Small intestine (tissue), 16 donors: ENCODE measurements at places on chromosomes 3 and 15.

GRCh38 chr15:94130504-94130903 is 100.9 kb upstream of the MCTP2 start:
- H3K27ac ChIP-seq = no peak overlapping the region
- no peak overlapping the region for H3K4me3 ChIP-seq
- H3K4me1 ChIP-seq = no peaks in the 10 kb centered on the region

- no peak overlapping the region for H3K4me3 ChIP-seq
- no peak overlapping the region for H3K27ac ChIP-seq
- no peaks in the 10 kb centered on the region for H3K27me3 ChIP-seq
- DNase-seq = no peak
- H3K36me3 ChIP-seq = no peaks in the 10 kb centered on the region
- H3K4me1 ChIP-seq = no peaks in the 10 kb centered on the region
Measured at GRCh38 chr3:126753191-126754160, 49.4 kb downstream of the CHCHD6 start.

GRCh38 chr3:102248981-102249705 is 185.7 kb upstream of the ZPLD1 start:
- no peak for DNase-seq
- H3K27me3 ChIP-seq = no peaks in the 10 kb centered on the region
- no peaks in the 10 kb centered on the region for H3K4me1 ChIP-seq
- H3K4me3 ChIP-seq = no peak overlapping the region
- no peaks in the 10 kb centered on the region for H3K36me3 ChIP-seq

DNA sequence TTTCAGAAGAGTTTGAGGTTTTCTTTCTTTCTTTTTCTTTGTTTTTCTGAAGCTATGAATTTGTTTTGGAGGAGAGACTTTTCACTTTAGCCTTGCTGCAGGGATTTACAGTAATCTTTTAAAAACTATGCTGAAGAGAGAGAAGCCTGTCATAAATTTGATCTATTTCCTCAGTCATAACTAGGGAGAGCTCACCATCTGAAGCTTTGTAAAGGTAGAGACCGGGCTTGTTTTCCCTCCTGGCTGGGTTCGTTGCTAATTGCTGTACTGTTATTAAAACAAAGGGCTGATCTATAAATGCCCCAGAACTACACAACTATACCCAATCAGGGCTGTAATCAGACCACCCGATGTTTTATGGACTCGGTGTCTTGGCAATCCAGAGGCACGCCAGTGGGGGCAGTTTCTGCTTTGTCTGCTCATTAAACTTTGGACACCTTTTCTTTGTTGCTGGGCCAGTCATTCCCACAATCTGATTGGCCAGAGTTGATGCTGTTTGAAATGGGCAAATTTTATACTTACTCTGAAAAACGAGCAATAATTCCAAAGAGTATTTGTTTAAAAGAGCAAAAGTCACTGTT is 164.3 kb downstream of the CACNA1D start:
- no peaks in the 10 kb centered on the region for H3K4me1 ChIP-seq
- no peak overlapping the region for H3K27ac ChIP-seq
- H3K27me3 ChIP-seq = no peaks in the 10 kb centered on the region
- peaks cover 23% of the 10 kb centered on the region for H3K36me3 ChIP-seq
- H3K4me3 ChIP-seq = no peak overlapping the region

DNA sequence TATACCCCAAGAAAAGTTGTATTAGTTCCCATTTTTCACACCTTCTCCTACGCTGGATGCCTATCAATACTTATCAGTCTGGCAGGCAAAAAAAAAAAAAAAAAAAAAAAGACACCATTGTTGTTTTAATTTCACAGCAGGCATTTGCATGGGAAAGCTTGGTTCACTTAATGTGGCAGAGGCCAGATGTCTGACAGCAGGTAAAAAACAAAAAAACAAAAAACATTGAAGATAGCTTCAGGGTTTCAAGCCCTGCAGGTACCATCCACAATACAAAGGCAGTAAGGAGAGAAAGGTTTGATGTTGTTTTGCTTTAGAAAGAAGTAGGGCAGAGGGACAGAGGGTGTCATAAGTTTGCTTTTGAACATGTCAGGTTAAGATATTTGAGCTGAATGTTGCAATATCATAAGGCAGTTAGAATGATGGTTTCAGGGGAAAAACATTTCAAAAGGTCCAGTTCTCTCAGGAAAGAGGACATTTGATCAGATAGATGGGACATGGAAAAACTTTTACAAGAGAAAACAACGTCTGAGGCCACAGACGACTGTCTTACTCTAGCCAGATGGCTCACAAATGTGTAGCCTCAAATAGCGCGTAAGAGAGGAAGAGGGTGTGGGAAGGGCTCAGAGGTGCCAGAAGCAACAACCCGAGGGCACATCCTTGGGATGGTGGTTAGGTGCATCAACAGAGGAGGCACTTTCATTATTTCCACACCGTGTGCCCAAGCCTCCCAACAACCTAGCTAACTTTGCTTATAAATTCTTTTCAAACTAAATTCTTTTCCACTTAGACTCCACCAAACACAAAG is 25.7 kb downstream of the PCOLCE2 start:
- no peaks in the 10 kb centered on the region for H3K36me3 ChIP-seq
- no peak for DNase-seq
- peaks cover 5% of the 10 kb centered on the region for H3K27me3 ChIP-seq
- H3K27ac ChIP-seq = no peak overlapping the region
- H3K4me3 ChIP-seq = no peak overlapping the region

GRCh38 chr3:106560451-106560966 is 691.7 kb upstream of the CBLB start:
- H3K4me3 ChIP-seq = no peak overlapping the region
- H3K27ac ChIP-seq = no peak overlapping the region
- no peaks in the 10 kb centered on the region for H3K27me3 ChIP-seq
- no peaks in the 10 kb centered on the region for H3K36me3 ChIP-seq
- DNase-seq = no peak

GRCh38 chr3:178117641-178118040 is 418.6 kb upstream of the KCNMB2 start:
- H3K36me3 ChIP-seq = no peaks in the 10 kb centered on the region
- no peak overlapping the region for H3K27ac ChIP-seq
- DNase-seq = no peak
- H3K4me3 ChIP-seq = no peak overlapping the region
- H3K27me3 ChIP-seq = no peaks in the 10 kb centered on the region

DNA sequence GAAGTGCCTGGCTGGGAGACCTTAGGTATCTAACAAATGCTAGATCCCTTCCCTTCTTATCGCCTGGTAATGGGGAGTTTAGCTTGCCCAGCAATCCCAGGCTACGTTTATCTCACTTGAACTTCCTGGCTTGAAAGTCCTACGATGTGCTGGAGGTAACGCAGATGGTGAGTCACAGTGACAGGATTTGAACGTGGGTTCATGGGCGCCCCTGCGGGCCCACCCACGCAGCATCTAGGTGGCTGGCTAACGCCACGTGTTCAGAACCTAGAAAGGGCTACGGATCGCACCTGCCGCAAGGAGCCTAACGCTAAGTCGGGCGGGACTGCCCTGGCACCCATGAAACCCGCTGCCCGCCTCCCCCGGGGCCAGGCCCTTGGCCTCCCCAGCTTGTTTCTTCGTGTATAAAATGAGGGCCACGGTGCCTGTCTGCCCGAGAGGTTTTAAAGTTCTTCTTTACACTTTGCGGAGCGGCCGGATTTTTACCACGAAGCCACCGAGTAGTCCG is 600 bp upstream of the USP3 start:
- peak overlapping the region; percentile 98 for H3K27ac ChIP-seq
- no peaks in the 10 kb centered on the region for H3K36me3 ChIP-seq
- no peaks in the 10 kb centered on the region for H3K27me3 ChIP-seq
- H3K4me1 ChIP-seq = peaks cover 7% of the 10 kb centered on the region
- H3K4me3 ChIP-seq = peak overlapping the region; percentile 98

- DNase-seq = no peak
- H3K27me3 ChIP-seq = no peaks in the 10 kb centered on the region
- no peak overlapping the region for H3K27ac ChIP-seq
- H3K4me1 ChIP-seq = no peaks in the 10 kb centered on the region
- no peak overlapping the region for H3K4me3 ChIP-seq
Measured at GRCh38 chr3:78427303-78427702, 1340.5 kb downstream of the ROBO1 start.

GRCh38 chr3:197026481-197026866 is 3.1 kb downstream of the MELTF start:
- H3K4me3 ChIP-seq = no peak overlapping the region
- H3K36me3 ChIP-seq = no peaks in the 10 kb centered on the region
- H3K27me3 ChIP-seq = no peaks in the 10 kb centered on the region
- peaks cover 2% of the 10 kb centered on the region for H3K4me1 ChIP-seq
- DNase-seq = no peak
- no peak overlapping the region for H3K27ac ChIP-seq

GRCh38 chr15:79765081-79765480 is 131.7 kb downstream of the MTHFS start:
- DNase-seq = no peak
- H3K36me3 ChIP-seq = no peaks in the 10 kb centered on the region
- no peaks in the 10 kb centered on the region for H3K4me1 ChIP-seq
- H3K27me3 ChIP-seq = no peaks in the 10 kb centered on the region
- no peak overlapping the region for H3K27ac ChIP-seq

DNA sequence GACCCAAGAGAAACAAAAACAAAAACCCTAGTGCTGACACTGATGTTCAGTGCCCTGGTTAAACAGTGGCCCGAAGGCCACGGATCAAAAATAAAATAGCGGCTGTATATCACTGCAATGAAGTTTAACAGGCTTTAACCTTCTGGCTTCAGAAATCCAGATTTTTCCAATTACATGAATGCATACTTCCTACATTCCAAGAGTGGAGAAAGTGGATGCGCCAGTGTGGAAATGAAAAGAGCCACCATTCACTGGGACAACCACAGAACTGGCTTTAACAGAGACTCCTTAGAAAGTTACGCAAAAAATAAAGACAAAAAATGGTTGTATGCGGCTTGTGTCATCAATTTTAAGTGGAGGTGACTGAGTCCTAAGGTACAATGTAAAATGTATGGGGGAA is 522.2 kb downstream of the FHIT start:
- no peaks in the 10 kb centered on the region for H3K27me3 ChIP-seq
- no peaks in the 10 kb centered on the region for H3K4me1 ChIP-seq
- no peak for DNase-seq
- H3K4me3 ChIP-seq = no peak overlapping the region

- no peak for DNase-seq
- H3K27me3 ChIP-seq = no peaks in the 10 kb centered on the region
- no peaks in the 10 kb centered on the region for H3K36me3 ChIP-seq
- H3K4me3 ChIP-seq = no peak overlapping the region
- H3K27ac ChIP-seq = no peak overlapping the region
- H3K4me1 ChIP-seq = no peaks in the 10 kb centered on the region
Measured at GRCh38 chr3:152160350-152161011, 108.2 kb upstream of the MBNL1 start.

DNA sequence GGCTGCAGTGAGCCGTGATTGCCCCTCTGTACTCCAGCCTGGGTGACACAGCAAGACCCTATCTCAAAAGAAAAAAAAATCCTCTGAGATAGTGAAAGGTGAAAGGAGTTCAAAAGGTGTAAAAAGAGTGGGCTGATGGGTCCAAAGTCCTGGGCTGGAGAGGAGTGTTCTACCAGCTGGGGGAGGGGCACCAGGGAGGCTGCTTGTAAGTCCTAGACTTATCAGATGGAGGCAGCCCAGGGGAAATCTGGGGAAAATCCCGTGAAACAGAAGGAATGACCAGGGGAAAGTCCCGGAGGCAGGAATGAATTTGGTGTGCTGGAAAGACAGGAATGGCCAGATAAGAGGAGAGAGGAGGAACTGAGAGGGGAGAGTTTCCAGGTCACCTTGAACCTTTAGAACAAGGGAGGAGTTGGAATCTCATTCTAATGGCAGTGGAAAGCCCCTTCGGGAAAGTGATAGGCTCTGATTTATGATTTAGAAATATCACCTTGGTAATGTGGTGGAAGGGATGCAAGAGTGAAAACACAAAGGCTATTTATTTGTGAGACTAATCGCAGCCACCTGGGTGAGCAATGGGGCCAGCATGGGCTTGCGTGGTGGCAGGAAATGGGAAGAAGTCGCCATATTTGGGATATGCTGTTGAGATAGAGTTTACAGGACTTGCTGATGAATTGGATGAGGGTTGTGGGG is 23.4 kb upstream of the PPP4R2 start:
- DNase-seq = peak; percentile 96
- H3K27me3 ChIP-seq = no peaks in the 10 kb centered on the region
- no peaks in the 10 kb centered on the region for H3K36me3 ChIP-seq
- H3K27ac ChIP-seq = peak overlapping the region; percentile 4
- H3K4me1 ChIP-seq = no peaks in the 10 kb centered on the region
- no peak overlapping the region for H3K4me3 ChIP-seq

- peaks cover 29% of the 10 kb centered on the region for H3K36me3 ChIP-seq
- H3K27me3 ChIP-seq = no peaks in the 10 kb centered on the region
- no peak overlapping the region for H3K27ac ChIP-seq
- H3K4me1 ChIP-seq = no peaks in the 10 kb centered on the region
- no peak for DNase-seq
Measured at GRCh38 chr15:82531496-82532382, 8.5 kb downstream of the RPS17 start.

DNA sequence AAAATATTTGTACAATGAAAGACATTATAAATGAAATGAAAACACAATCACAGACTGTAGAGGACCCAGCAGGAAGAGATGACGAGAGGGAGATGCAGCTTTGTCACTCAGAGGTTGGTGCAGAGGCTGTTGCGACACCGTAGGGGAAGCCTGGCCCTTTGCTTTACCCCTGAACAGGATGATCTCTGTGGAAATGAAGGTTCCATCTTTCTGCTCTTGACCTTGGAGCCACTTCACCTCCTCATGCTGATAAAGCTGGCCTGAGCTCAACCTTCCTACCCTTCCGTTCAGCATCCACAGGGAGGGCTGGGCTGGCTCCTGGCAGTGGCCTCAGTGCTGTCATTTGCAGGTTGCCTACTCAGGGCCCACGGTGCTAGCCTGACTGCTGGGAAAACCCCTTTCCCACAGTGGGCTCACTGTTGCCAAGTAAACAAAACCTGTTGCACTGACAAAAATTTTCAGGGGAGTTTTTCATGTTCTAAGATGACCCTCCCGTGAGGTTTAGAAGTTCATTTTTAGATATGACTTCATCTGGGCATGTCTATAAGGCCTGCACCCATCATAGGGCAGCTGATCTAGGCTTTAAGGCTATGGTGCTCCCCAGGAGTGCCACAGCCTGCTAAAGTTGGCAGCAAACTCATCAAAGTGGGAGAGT is 3.0 kb upstream of the CD80 start:
- no peaks in the 10 kb centered on the region for H3K27me3 ChIP-seq
- no peak for DNase-seq
- H3K36me3 ChIP-seq = no peaks in the 10 kb centered on the region
